ENCODE measurements at places on chromosomes 5 and 9.

GRCh38 chr5:171474230-171474813 is 54.9 kb downstream of the FGF18 start:
- no peak for DNase-seq

DNA sequence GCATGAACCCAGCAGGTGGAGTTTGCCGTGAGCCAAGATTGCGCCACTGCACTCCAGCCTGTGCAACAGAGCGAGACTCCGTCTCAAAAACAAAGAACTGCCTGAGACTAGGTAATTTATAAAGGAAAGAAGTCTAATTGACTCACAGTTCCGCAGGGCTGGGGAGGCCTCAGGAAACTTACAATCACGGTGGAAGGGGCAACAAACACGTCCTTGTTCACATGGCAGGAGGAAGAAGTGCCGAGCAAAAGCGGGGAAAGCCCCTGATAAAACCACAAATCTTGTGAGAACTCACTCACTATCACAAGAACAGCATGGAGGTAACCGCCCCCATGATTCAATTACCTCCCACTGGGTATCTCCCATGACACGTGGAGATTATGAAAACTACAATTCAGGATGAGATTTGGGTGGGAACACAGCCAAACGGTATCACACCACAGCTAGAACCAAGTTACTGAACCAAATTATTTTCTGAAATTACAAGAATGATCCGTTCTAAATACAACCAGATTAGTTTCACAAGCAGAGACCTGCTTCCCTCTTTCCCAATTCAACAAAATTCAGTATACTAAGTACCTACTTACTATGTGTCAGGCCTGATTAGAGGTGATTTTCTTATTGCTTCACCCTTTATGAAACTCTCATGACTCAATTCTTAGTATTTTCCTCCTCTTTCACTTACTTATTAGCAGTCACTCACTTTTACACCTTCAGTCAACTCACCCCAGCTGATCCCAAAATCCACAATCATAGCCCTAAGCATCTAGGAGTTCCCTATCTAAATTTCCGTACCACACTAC is 8.4 kb downstream of the UBTD2 start:
- peak; percentile 59 for DNase-seq

DNA sequence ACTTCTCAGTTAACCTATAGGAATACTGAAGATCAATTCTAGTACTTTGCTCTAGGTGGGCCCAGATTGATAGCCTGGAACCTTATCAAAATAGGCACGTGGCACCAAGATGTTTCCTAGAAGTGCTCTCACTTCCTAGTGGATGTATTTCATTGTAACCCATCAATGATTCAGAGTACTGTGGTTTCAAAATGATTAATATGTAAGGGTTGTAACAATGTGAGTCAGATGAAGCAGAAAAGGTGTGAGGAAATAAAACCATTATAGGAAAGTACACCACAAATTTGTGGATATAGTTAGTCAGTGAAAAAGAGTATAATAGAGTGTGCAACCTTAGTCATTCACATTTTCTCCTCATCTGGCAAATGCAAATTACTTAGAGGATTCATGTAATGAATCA is 177.3 kb upstream of the FST start:
- no peak for DNase-seq

GRCh38 chr5:93117751-93118531 is 463.1 kb downstream of the NR2F1-AS1 start:
- no peak for DNase-seq

GRCh38 chr9:74859786-74860185 is 27.9 kb downstream of the TRPM6 start:
- no peak for DNase-seq

GRCh38 chr5:30069441-30070263 is 1123.8 kb upstream of the CDH6 start:
- no peak for DNase-seq

- no peak for DNase-seq
Measured at GRCh38 chr5:180592176-180592575, 877 bp upstream of the SCGB3A1 start.

DNA sequence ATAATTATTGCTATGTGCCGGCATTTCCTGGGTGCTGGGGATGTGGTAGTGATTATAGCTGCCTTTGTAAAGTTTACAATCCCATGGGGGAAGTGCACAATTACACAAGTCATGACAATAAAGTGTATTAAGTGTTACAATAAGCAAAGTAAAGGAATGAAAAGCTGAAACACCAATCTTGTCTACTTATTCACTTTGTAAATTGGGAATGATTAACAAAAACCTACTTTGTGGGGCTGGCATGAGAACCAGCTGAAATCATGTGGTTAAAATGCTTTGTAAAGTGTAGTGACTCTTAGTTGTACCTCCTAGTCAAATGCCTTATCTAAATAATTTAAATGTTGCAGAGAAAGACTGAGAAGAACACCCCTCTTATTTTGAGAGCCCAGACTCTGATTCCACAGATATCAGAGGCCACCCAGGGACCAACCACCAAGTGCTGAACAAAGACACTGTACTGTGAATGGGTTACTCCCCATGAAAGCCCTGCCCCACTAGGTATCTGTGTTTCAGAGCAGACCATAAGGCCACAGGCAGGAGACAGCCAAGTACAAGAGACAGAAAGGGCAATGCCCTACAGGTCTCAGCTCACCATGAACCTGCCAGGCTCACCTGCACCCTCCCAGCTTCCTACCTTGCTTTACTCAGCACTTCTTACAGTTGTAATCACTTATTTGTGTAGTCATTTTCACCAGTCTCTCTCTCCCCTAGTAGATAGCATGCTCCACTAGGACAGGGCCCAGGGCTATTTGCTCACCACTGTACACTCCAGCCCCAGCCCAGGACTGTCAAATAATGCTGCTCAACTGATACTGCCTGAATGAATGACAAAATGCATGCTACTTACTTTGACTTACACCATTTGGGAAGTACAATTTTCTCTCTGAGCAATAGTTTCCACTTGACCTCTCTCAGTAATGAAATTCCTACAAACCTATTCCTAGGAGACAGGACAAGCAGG is 101.6 kb upstream of the APC start:
- no peak for DNase-seq

DNA sequence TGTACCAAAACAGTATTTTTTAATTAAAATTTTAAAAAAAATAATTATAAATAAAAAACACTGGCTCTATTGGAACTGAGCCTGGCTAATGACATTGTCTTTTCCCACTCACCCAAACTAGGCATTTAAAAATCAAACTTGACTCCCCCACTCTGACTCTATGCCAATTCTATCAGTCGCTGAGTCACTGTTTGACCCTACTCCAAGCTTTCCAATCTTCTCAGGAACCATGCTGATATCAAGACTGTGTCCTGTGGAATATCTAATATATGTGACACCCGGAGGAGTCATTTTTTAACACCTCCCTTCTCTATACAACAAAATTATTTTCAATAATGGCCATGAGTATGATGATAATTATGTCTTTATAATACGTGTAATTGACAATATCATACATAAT is 171.6 kb upstream of the RASEF start:
- no peak for DNase-seq
